SW480 (cell line): ENCODE measurements at places on chromosomes 3 and 15.

DNA sequence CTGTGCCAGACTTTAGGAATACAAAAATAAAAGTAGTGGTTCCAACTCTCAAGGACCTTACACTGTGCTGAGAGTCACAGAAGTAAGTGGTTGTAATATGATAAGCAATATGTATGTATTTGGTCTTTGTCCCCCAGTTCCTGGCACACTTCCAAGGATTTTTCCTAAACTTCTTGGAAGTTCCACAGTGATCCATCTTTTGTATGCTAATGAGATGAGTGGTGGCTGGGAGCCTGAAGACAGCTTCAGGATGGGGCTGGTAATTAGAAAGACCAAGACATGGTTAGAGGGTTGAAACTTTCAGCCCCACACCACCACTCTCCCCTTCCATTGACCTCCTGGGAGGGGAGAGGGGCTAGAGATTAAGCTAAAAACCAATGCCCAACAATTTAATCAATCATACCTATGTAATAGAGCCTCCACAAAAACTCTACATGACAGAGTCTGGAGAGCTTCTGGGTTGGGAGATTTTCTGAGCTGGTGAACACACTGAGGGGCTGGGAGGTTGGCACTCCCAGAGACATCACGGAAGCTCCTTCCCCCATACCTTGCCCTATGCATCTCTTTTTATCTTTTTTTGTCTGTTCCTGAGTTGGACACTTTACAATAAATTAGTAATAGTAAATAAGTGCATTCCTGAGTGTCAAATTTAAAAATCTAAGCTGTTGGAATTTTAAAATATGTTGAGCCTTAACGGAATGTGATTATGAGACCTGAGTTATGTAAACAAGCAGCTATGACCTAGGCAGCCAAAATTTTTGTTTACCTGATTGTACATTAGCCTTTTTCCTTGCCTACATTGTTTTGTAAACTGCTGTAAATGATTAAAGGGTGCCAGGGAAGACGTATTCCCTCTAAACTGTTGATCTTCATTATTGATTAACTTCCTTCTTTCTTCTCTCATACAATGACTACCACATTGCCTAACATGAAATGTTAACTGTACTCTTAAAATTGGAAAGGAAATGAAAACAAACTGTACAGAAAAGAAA lies 24.3 kb downstream of the CD200R1L start:
- DNase-seq: no peak

DNA sequence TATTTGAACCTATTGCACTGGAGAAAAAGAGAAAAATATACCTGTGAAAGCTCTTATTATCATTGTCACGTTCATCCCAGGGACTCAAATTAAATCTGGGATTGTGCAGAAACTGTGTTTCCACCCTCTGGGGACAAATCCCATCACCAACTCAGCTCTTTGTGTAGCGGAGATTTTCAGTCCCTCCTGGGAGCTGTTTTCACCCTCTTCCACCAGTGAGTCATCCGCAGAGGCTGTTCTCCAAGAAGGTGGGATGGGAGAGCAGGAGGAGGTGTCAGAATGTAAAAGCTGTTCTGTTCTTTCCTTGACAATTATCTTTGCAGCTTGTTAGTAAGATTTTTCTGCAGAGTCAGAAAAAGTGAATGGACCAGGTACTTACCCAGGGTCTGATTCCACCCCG lies 28.0 kb downstream of the SV2B start:
- no peak for DNase-seq

- peak; percentile 16 for DNase-seq
Observed at GRCh38 chr3:22907161-22907780, 295.9 kb upstream of the UBE2E2 start.

DNA sequence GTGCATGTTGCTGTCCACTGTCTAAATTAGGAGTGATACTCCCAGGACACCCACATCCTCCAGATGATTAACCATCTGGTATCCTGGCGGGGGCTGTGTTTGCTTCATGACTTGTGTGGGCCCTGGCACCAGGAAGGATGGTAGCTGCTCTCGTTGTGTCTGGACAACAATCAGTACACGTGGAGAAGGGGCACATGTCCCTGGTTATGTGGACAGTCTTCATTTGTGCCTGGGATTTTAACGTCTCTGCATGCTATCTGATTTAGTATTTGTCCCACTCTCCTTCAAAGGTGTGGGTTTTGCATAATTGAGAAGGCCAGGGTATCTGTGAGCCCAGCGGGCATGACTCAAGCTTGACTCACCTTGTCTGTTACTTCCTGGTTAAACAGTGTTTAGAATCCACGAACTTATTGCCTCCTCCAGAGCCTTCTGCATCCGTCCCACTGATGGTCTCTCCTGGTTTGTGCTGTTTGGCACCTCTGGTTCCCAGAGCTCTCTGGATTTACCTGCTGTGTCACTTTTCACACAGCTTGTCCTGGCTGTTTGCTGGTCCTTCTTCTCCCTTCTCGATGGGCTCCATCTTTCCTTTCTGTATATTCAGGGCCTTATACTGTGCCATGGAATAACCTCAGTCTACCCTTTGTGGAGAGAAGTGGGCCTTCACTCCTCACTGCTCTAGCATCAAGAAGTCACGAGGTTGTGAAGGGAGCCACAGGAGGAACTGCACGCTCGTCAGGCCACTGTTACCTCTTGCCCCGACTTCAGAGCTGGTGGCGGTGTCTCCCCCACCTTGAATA lies 32.5 kb downstream of the ARNT2 start:
- DNase-seq: peak; percentile 95

- DNase-seq: peak; percentile 86
Observed at GRCh38 chr3:46163556-46164041, 44.5 kb downstream of the CCR1 start.

- DNase-seq: no peak
Observed at GRCh38 chr3:70127192-70127591, 127.7 kb downstream of the SAMMSON start.

GRCh38 chr3:46971151-46971550 lies 5.4 kb downstream of the CCDC12 start:
- DNase-seq: no peak

DNA sequence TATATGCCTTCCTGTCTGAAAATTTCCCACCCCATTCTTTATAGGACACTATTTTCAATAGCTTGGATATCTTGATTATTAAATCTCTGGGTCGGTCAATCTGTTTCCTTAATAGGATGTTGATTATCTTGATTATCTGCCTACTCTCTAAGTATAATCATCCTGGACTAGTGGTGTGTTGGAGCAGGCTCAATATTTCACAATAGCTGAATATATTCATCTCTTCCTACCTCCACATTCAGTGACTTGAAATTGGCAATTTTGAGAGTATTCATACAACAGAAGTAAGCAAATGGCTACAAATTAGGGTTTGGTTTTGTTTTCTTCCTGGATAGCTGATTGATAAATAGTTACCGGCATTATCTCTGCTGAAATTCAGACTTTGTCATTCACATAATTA lies 1162.6 kb downstream of the ROBO1 start:
- DNase-seq: no peak

GRCh38 chr3:78668302-78668701 lies 1099.5 kb downstream of the ROBO1 start:
- DNase-seq: no peak

DNA sequence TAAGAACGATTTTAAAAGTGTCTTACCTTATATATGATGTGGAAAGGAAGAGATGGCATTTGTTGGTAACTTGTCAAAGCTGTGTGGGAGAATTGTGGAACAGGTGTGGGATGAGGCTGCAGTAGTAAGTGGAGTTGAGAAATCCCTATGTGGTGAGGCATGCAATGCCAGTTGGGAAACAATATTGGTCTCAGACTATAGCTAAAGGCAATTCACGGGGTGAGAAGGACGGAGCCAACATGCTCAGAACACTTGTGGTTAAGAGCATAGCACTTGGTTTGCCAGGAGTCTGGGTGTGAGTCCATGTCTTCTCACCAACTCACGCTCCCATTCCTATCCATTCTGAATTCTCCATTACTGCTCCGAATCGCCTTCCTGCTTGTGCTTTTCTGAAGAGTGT lies 615.6 kb upstream of the ADAMTS9 start:
- no peak for DNase-seq

DNA sequence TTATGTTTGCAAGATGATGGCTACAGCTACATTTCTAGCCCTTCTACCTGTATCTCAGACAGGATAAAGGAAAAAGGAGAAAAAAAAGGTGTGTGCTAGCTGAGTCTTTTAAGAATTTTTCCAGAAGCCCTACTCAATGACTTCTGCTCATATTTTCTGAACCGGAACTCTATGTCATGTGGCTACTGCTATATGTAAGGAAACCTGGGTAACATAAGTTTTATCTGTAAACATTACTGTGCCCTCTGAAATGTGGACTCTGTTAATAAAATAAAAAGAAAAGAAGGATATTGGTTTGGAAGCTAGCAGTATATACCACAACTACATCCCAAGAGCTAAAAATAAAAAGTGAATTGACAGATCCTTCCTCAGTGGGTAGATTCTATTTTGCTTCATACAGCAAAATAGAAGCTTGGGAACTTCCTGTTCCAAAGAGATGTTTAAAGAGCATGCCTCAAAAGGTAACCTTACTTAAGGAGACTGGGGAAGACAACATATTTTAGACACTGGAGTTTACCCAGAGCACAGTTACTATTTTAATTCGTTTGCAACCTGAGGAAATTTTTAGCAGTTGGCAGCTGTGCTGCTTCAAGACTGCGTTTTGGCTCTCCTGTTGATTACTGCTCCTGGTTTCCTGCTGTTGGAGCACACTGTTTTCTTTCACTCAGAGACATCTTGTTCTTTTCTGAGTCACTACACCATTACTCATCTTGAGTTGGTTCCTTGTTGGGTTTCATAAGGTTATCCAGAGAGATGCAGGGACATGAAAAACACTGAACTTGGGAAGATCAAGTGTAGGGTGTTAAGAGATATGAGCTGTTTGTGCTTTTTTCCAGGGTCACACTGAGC lies 280.7 kb downstream of the NFKBIZ start:
- DNase-seq: no peak

GRCh38 chr15:93519599-93519998 lies 430.6 kb upstream of the RGMA start:
- DNase-seq: no peak

DNA sequence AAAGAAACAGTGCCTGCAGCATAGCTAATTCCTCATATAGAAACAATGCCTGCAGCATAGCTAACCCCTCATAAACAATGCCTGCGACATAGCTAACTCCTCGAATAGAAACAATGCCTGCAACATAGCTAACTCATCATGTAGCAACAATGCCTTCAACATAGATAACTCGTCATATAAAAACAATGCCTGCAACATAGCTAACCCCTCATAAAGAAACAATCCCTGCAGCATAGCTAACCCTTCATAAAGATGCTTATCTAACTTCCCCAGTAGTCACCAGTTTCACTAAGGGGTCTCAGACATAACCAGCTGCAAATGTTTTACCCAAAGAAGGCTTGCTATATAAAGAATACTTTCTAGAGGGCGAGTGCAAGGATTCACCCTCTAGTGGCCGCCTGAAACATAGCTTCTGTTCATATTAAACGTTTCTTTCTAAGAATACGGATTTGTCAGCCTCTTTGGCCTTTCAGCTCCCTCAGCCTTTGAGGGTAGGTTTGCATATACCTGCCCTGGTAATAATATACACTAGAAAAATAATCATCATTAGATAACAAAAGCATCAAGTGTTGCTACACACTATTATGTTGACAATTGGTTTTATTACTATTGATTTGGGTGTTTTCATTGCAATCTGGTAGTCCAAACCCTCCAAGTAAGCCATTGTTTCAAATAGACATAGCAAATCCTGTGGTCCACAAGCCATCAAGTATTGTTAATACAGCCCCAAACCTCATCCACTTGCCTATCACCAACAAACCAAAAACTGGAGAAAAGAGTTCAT lies 44.4 kb upstream of the FAN1 start:
- peak; percentile 23 for DNase-seq

GRCh38 chr3:172516318-172517214 lies 6.7 kb downstream of the TNFSF10 start:
- no peak for DNase-seq
